ENCODE measurements at places on chromosomes 2 and 18. TPM values are rescaled to one million over a fixed set of nuclear protein-coding genes. Genes with fewer than 3 reads are reported as not detected.

Gene ZNF385B
- total RNA-seq, result not detected

Gene SERPINB3
- total RNA-seq, result 0.16 TPM

Gene MYO3B
- total RNA-seq, result not detected

Gene SIGLEC15
- total RNA-seq, result 0.05 TPM

Gene SH2D6
- 1.3 TPM for total RNA-seq

Gene IL1RL1
- 1.0 TPM for total RNA-seq

Gene ZNF512
- 20.3 TPM for total RNA-seq

Gene EN1
- total RNA-seq, result 0.84 TPM

Gene GAL3ST2
- 0.25 TPM for total RNA-seq

Gene RHOB
- total RNA-seq, result 383 TPM

Gene KCNG2
- total RNA-seq, result 0.07 TPM

Gene UGT1A9
- total RNA-seq, result 4.9 TPM

Gene ATG16L1
- 38.2 TPM for total RNA-seq

Gene DLGAP1
- not detected for total RNA-seq

Gene KCNJ3
- total RNA-seq, result not detected

Gene LAMA1
- 0.07 TPM for total RNA-seq

Gene RIT2
- not detected for total RNA-seq

Gene PLGLB2
- total RNA-seq, result 0.16 TPM

Gene ESPNL
- total RNA-seq, result 0.12 TPM

Gene GPR45
- not detected for total RNA-seq

Gene ARHGEF33
- 0.02 TPM for total RNA-seq

Gene CTAGE1
- total RNA-seq, result not detected

Gene HOXD13
- 0.15 TPM for total RNA-seq

Gene RAPGEF4
- total RNA-seq, result 0.24 TPM

Gene REG3A
- total RNA-seq, result not detected

Gene UGT1A4
- total RNA-seq, result 0.07 TPM

Gene QPCT
- 21.3 TPM for total RNA-seq

Gene SULT6B1
- not detected for total RNA-seq

Gene SRSF7
- 324 TPM for total RNA-seq

Gene FAM110C
- total RNA-seq, result 0.21 TPM

Gene BCL11A
- total RNA-seq, result 0.17 TPM

Gene PLGLB1
- 0.53 TPM for total RNA-seq

Gene IGFBP5
- total RNA-seq, result 0.17 TPM

Gene SERPINB4
- 0.15 TPM for total RNA-seq

Gene TEKT4
- total RNA-seq, result not detected

Gene MYCN
- not detected for total RNA-seq

Gene MAPK4
- 0.28 TPM for total RNA-seq

Gene VWA3B
- total RNA-seq, result not detected

All from A549 treated with Hydrocortisone at 1 μM for 4 hours (cell line).